ENCODE measurements at places on chromosomes 12 and 14. TPM values are rescaled to one million over a fixed set of nuclear protein-coding genes. Genes with fewer than 3 reads are reported as not detected.

Gene CMTM5
- not detected for total RNA-seq

Gene RERGL
- not detected for total RNA-seq

Gene FAM216A
- 21.2 TPM for total RNA-seq

Gene NGB
- not detected for total RNA-seq

Gene FLVCR2
- total RNA-seq: 0.49 TPM

Gene OTOGL
- not detected for total RNA-seq

Gene SLCO1A2
- total RNA-seq: not detected

Gene KRT79
- 0.16 TPM for total RNA-seq

Gene ARG2
- 16.1 TPM for total RNA-seq

Gene DLGAP5
- 1.9 TPM for total RNA-seq

Gene ENDOU
- not detected for total RNA-seq

Gene CLEC6A
- not detected for total RNA-seq

Gene KRT6A
- total RNA-seq: not detected

Gene SERPINA10
- total RNA-seq: not detected

Gene SLC38A6
- 10.4 TPM for total RNA-seq

Gene PIANP
- total RNA-seq: 2.9 TPM

Gene RNU4-1
- under 0.01 TPM for total RNA-seq

Gene LTBR
- total RNA-seq: 89.3 TPM

Gene CCDC196
- not detected for total RNA-seq

Gene NOVA1
- 0.33 TPM for total RNA-seq

Gene GZMH
- not detected for total RNA-seq

Gene TSPAN19
- total RNA-seq: 0.13 TPM

Gene FOXG1
- total RNA-seq: not detected

Gene GUCY2C
- total RNA-seq: under 0.01 TPM

Gene NFATC4
- total RNA-seq: 15.3 TPM

All from mesangial cell (primary cell).